Hematopoietic multipotent progenitor cell treated with erythropoietin and hydrocortisone succinate and interleukin-3 and kit ligand, for 4 days (in vitro differentiated cells): ENCODE measurements at places on chromosomes 3 and 15.

DNA sequence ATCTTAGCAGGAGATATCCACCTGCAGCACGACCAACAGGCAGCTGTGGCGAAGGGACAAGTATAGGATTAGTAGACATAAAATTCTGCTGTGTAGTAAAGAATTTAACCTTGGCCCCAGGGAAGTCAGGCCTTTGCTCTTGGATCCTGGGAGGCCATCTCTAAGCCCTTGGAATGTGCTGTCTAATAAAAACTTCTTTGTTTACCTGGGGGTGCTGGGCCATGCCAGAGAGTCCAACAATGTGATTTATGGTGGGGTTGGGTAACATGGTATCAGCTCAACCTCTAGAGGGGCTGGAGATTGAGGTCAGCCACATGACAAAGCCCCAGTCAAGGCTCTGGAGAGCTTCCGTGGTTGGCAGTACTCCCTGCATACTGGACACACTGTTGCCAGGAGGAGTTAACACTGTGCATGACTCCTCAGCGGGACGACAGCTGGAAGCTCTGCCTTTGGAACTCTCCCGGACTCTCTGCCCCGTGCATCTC is 52.4 kb downstream of the HEG1 start:
- no peak for DNase-seq

DNA sequence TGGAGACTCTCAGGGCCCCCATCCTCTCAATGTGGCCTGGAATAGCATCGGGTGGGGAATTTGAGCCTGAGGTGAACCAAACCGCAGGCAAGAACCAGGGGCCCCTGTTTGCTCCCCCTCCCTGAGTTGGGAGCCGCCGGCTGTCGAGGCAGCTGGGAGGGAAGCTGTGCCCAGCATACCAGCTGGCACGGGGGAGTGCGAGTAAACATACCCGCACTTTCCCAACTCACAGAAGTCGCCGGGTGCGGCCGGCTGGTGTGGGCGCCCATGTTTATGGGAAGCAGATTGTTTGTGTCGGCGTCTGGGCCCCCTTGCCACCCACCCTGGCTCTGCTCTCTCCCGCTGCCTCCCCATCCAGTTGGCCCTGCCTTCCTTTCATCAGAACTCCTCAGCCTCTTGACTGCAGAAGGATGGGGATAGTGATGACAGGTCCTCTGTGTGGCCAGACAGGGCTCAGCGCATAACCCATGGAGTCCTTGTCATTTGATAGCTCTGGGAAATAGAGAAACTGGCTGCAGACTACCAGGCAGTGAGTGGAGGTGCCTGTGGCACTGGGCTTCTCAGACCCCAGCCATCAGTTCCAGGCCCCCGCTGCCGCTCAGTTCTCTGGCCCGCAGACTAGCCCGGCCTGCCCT is 60.4 kb downstream of the CACNA2D2 start:
- DNase-seq, result no peak

DNA sequence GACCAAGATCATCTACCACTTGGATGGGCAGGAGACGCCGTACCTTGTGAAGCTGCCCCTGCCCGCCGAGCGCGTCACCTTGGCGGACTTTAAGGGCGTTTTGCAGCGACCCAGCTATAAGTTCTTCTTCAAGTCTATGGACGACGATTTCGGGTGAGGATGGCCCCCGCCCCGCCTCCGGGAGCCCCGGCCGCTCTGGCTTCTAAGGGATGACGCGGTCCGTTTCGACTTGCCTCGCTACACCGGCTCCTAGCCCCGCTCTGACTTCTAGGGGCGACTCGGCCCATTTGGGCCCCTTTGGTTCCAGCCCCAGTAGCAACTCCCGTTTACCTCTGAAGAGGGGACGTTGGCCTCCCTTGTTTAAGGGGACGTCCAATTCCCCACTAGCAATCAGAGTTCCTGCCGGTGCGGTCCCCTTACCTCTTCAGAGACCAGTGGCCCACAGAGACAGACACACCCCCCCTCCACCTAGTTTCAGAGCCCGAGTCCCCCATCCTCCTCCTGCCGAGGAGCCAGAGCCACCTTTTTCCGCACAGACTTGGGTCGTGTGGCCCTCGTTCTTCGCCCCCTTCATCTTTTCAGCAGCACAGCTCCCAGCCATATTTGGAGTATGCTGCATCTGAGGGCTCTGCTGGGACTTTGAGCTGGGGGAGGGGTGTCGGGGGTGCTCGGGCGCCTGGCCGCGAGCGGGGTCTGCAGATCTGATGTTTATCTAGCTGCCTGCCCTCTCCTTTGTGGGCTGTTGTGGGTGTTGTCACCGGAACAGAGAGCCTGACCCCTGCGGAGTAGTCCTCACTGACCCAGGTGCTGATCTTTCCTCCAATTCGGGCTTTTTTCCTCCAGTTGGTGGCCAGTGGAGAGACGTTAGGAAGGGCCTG is 706 bp downstream of the DVL3 start:
- peak; percentile 57 for DNase-seq

- no peak for DNase-seq
These were observed 754.4 kb upstream of the GOLIM4 start for GRCh38 chr3:168850109-168850508.

DNA sequence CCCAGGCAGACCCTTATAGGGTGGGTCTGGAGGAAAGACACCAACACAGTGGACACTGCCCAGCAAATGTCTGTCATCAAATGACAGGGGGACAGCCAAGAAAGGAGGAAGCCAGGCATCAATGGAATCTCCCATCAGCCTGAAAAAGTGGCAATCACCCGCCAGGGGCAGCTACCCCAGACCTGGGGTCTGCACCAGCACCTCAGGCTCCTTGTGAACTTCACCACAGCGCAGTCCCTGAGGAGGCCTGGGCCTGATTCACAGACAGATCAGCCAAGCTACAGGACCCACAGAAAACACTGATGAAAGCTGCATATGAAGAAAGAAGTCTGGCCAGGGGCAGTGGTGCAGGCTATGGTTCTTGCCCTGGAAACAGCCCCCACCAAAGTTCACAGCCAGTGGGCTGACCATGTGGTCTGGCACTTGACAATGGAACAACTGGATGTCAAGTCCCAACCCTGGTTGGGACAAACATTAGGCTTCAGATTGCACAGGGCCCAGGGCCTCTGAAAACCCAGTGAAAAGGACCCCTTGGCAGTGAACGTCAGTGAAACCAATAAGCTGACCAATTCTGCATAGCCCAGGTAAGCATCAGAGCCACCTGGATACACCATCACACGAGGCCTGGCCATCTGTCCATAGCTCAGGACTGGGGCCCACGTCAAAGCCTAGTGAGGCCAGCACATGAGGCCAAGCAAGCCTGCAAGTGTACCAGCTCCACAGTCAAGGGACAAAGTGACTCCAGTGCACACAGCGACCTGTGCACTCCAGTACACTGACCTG is 29.1 kb downstream of the ALS2CL start:
- no peak for DNase-seq
